Left kidney (tissue), 8 donors: ENCODE measurements at places on chromosomes 13 and 19. TPM values are rescaled to one million over a fixed set of nuclear protein-coding genes. Genes with fewer than 3 reads are reported as not detected.

GRCh38 chr13:111608556-111608955 lies 288.1 kb downstream of the TEX29 start:
- DNase-seq, result no peak

GRCh38 chr13:20457670-20458069 lies 68.0 kb downstream of the CRYL1 start:
- no peak for DNase-seq

DNA sequence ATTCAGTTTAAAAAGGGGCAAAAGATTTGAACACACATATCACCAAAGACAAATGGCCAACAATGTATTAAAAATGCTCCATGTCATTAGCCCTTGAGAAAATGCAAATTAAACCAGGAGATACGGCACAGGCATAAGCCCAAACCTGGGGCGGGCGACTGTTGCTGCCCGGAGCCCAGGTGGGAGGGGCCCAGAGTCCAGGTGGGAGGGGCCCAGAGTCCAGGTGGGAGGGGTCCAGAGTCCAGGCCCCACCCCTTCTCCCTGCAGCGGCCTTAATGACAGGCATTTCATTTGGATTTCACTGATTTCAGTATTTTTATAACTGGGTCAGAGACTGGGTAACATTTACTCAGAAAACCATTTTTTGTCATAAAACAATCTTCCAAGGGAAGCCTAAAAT lies 78.2 kb downstream of the RASA3 start:
- DNase-seq, result no peak

The C13orf42 gene
- 0.57 TPM for polyA plus RNA-seq

The BICRA gene
- polyA plus RNA-seq, result 13.0 TPM

The ZNF492 gene
- polyA plus RNA-seq, result 4.1 TPM
